ENCODE measurements at places on chromosomes 1 and 21.

DNA sequence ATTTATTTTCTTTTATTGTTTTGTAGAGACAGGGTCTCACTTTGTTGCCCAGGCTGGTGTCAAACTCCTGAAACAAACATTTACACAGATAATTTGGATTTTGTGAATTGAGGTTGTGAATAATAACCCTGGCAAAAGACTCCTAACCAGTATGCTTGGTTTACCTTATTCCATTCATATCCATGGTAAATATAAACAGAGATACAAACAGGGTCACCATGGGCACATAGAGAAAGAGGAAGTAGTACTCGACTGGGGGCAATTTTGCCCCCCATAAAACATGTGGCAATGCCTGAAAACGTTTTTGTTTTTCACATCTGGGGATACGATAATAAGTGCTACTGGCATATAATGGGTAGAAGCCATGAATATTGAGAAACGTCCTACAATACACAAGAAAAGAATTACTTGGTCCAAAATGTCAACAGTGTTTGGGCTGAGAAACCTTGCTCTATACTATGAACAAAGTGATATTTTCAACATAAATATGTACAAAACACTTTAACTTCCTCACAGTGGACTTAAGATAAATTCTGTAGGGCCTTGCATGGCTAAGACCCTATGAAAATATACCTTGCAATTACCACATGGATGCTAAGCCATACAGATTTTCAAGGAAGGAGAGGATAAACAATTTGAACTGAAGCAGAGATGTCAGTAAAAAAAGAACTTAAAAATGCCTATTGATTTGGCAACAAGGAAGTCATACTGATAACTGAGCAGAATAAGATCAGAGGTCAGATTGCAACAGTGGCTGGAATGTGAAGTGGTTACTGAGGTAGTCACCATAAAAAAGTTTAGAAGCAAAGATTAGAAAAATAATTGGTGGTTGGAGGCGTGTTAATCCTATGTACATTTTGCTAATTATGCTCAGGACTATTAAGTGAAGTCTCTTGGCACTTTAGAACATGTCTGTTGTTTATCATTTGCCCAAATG is 27.4 kb upstream of the ASPM start:
- DNase-seq = peak; percentile 9

DNA sequence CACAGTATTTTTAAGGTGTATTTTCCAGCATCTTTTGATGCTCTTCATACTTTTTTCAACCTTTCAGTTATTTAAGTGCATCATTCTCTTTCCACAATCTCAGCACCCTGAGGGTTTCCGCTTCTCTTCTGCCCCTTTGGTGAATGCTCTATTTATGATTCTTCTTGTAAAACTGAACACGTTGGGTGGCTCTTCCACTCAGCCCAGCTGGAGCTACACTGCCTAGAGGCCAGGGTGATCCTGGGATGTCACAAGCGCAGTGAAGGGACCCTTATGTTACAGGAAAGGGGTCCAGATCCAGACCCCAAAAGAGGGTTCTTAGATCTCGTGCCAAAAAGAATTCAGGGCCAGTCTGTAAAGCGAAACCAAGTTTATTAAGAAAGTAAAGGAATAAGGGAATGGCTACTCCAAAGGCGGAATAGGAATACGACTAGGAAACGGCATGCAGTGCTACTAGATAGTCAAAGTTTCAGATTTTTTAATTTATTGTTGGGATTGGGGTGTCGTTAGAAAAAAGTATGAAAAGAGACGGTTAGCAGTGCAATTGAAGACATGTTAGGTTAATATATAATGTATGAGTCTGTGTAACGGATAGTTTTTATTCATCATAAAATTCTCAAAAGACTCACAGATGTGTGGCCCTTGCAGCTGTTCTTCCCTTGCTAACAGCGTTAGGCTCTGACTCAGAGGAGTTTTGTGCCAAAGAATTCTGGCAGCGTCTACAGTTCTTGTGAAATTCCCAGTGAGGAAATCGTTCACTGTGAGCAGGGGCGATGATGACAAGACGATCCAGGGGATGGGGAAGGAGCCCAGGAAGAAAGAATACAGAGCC is 14.4 kb upstream of the ERVH48-1 start:
- peak; percentile 94 for DNase-seq

- DNase-seq = no peak
Observed at GRCh38 chr21:45603481-45603880, 40.0 kb upstream of the PCBP3 start.

DNA sequence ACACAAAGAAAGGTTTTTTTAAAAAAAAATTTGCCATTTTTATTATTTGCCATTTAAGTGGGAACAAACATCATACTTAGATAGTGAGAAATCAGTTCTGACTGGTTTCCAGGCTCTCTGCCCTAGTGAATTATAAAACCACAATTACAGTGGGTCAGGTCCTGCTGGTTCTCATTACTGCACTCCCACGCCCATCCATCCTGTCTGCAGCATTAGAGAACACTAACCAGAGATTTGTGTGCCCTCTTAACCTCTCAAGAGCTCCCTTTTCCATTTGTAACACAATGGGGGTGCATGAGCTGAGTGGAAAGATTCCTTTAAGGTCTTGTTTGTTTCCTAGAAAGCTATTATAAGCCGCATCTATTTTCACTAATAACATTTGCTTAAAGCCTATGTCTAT is 489.3 kb downstream of the AMY1C start:
- peak; percentile 13 for DNase-seq

DNA sequence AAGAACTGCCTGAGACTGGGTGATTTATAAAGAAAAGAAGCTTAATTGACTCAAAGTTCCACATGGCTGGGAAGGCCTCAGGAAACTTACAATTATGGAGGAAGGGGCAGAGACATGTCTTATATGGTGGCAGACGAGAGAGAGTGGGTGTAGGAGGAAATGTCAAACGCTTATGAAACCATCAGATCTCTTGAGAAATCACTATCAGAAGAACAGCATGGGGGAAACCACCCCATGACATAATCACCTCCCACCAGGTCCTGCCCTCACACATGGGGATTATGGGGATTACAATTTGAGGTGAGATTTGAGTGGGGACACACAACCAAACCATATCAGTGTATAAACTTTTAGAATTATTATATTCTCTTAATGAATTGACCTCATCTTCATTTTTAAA is 335.9 kb upstream of the DPYD start:
- DNase-seq = no peak

DNA sequence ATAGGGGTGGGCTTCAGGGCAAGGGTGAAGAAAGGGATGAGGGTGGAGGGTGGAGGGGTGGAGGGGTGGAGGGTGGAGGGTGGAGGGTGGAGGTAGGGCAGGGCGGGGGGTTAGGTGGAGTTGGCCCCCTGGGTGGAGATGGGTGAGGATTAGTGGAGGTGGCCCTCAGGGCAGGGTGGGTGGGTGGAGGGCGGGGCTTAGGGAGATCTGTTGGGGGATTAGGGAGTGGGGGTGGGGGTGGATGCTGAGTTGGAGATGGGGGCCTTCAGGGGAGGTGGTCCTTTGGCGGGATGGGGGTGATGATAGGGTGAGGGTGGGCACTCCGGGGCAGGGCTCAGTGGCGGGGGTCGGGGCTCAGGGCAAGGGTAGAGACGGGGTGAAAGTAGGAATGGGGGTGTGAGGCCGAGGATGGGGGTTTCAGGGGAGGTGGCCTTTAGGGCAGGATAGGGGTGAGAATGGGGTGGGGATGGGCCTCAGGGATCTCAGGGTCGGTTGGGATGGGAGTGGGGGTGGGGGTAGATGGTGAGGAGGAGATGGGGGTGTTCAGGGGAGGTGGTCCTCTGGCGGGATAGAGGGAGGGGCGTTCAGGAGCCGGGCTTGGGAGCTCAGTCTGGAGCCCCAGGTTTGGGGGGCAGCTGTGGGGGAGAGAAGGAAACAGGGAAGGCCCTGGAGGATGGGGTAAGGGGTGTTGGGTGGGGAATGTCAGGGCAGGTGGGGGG is 800 bp upstream of the DNMT3L start:
- no peak for DNase-seq

- no peak for DNase-seq
Observed at GRCh38 chr1:222620566-222620965, 2.7 kb downstream of the MIA3 start.

- DNase-seq = no peak
Observed at GRCh38 chr1:230261928-230262650, 164.0 kb downstream of the PGBD5 start.

DNA sequence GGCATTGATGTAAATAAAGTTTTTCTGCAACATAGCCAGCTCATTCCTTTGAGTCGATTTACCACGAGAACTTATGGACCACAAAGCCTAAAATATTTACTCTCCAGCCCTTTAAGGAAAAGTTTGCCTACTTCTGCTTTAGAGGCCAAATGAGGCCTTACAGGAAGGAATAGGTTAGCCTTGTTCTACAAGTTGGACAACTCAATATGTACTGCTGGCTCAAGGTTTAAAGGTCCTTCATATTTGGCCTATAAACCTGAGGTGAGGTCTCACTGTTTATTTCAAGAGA is 144.5 kb upstream of the DNAH14 start:
- peak; percentile 10 for DNase-seq

GRCh38 chr1:235843461-235843961 is 23.2 kb downstream of the LYST start:
- DNase-seq = no peak

GRCh38 chr1:11058595-11059154 is 1.1 kb downstream of the SRM start:
- DNase-seq = peak; percentile 40

GRCh38 chr1:40381268-40382107 is 8.0 kb downstream of the SMAP2 start:
- no peak for DNase-seq

DNA sequence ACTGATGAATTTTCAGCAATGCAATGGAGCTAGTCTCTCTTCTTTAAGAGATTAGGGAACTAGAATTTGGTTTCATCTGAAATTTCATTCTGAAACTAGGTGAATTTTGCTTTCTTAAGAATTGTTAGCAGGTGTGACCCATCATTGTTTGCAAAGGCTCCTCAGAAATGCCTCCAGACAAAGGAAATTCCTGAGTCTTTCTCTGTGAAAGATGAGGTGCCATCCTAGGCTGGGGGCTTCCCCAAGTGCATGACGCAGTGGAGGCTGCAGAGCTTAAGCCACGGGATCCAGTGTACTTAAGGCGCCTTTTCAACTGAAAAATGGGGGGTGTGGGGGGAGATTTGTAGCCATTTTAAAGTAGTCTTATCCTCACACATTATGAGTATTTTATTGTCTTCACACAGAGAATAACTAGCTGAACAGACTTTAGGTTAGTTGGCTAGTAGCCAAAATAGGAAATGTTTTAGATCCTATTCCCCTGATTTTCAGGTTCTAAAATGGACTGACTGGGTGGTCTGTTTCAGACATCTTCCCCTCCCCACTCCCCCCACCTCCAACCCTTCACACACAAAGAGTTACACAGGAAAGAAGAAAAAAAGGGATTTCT is 202.0 kb downstream of the NFIA start:
- DNase-seq = no peak

- no peak for DNase-seq
Observed at GRCh38 chr1:57623039-57623790, 199.4 kb upstream of the DAB1 start.

DNA sequence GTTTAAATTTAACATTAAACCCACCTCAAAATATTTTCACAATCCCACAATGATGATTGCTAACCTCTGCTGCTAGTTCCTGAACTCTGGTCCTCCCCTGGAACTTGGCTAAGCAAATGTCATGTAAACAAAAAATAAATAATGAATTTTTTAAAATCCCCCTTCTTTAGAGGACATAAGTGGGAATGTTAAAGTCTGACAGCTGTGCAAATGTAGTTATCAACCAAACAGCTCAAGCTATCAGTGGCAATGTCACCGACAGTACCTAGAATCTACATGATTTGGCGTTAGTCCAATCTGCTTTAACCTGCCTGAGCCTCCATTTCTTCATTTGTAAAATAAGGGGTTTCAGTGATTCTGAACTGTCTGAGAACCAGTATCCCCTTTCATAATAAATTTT is 67.7 kb downstream of the GDAP2 start:
- DNase-seq = no peak

GRCh38 chr1:45673956-45674355 is 12.4 kb downstream of the GPBP1L1 start:
- no peak for DNase-seq
